ENCODE measurements at places on chromosomes 2 and 18.

DNA sequence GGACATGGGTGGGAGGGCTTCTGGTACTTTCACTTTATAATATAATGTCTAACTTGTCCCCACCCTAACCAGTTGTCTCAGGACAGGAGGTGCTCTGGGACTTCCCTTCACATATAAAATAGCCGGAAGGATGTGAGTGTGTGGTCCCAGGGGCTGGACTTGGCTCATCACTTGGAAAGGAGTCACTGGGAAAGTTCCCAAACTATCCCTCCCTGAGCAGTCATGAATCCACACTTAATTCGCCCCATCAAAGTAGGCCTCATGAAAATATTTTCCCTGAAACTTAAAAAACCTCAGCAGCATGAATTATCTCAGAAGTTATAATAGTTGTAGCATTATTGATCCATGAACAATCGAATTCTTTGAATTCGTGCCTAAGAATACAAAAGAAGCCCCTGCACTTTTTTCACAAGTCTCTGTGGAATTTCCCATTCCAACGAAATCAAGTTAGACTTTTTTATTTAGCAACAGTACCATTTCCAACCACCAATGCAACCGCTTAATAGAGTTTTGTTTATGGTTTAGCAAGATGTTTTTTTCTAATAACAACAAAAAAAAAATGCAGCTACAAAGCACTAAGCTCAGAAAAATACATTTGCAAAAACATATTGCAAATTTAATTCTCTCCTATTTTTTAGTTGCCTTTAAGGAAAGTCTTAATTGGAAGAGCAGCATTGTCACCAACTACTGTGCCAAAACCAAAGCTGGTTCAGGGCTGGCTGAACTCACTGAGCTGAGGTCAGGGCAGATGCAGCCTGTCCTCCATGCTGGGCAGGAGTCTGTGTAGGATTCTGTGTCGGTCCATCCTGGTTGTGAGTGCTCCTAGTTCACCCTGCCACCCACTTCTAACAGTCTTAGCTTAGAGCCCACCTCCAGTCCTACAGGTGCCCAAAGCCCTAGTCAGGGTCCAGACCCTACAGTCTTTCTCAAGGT lies 68.8 kb upstream of the SPTBN1 start:
- DNase-seq: peak; percentile 91

DNA sequence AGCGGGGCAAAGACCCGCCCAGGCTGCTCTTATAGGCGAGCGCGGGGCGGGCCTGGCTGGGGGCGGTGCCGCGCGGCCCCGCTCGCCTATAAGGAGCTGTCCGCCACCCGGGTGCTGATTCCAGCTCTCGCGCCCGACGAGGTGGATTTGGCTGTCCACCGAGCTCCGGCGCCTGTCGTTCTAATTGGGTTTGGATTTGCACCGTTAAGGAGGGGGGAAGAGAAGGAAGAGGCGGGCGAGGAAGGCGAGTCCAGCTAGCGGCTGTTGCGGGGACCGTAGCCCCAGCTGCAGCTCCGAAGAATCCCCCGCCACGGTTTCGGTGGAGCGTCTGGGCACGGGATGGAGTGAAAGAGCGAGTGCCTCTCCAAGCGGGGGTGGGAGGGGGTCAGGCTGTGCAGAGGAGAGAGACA lies at the start of gene CNTNAP5:
Gene CNTNAP5 (plus strand): TSS at position 117 of the 410 bp plus-strand sequence. CDS start 364 bp downstream, outside the sequence.
- peak; percentile 1 for DNase-seq

DNA sequence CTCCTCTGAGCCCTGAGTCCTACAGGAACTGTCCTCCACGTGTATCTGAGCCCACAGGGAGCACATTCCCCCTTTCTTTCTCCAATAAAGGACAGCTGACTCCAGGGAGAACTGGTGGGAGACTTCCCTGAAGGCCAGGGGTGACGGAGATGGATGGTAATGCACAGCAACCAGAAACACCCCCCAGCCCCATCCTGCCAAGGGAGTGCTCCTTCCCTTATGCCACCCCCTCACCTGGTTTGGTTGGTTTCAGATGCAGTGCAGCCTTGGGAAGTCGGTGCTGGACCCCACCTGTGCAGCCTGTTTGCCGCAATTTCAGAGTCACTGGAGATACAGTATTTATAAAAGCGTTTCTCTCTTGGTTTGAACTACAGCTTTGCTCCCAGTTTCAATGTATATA lies 24.0 kb downstream of the GPR55 start:
- no peak for DNase-seq

DNA sequence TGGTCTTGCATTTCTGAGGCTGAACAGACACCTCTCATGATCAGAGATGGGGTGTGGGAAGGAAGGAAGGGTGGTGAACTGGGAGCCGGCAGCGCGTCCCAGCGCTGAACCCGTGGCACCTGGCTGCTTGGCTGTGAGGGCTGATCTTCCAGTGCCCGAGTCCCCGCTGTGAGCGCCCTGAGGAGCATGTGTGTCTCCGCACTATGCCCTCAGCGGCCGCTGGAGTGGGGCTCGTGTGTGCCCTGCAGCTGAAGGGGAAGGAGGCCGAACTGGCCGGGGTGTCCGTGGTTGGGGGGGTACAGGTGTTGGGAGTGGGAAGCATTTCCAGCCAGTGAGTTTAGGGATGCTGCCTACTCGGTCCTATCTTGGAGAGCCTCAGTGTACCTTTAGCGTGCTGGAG lies 82.2 kb downstream of the LDLRAD4 start:
- no peak for DNase-seq

- no peak for DNase-seq
Measured at GRCh38 chr2:104840893-104841585, 12.9 kb upstream of the POU3F3 start.

DNA sequence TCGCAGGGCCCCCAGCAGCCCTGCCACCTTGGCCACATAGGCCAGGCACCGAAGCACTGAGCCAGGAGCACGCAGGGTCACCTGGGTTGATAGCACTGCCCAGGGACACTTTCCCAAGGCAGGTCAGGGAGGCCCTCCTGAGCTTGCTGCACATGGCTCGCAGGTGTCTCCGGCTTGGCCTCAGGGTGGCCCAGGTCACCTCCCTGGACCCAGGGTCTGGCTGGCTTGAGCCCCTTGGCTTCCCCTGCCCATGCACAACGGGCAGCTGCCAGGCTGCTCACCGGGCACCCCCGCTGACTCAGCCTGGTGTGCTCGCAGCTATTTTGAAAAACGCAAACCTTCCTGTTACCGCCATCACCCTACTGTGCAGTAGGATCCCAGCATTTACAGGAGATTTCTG lies 502.3 kb downstream of the EIPR1 start:
- no peak for DNase-seq

DNA sequence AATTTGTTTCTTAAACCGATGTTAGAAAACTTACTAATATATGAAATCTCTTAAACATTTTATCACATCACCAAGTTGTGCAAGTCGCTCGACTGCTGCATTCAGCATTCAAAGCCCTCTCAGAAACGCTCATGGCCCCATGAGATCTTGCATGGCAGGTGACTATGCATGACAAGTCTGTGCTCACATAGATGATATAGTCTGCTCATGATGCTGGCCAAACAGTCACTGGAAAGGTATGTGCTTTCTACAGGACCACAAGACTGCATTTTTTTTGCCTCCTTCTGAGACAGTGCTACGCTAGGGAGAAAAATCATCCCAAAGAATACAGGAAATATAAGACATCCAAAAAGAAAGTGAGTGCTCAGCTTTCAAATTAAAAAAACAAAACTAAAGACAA lies 98.3 kb upstream of the ZBTB14 start:
- peak; percentile 68 for DNase-seq

GRCh38 chr18:57976230-57976773 lies 67.7 kb upstream of the NEDD4L start:
- DNase-seq: no peak

DNA sequence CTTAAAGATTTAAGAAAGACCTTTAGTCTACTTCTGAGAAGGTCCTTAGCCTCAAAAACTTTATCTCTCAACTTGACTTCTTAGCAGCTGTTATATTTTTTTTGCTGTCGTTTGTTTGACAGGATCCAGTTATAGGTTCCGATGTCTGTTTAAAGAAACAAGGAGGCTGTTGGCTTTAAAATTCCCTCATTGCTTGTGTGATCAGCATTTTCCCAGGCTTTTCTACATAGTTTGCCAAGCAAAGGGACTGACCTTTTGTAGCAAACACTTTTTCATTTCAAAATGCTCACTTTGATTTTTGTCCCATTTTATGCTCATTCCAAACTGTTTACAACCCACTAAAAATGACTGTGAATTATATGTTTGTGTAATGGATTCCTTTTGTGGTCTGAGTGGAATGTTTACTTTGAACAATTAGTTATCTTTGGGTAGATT lies 394.9 kb downstream of the ARHGAP15 start:
- peak; percentile 61 for DNase-seq

DNA sequence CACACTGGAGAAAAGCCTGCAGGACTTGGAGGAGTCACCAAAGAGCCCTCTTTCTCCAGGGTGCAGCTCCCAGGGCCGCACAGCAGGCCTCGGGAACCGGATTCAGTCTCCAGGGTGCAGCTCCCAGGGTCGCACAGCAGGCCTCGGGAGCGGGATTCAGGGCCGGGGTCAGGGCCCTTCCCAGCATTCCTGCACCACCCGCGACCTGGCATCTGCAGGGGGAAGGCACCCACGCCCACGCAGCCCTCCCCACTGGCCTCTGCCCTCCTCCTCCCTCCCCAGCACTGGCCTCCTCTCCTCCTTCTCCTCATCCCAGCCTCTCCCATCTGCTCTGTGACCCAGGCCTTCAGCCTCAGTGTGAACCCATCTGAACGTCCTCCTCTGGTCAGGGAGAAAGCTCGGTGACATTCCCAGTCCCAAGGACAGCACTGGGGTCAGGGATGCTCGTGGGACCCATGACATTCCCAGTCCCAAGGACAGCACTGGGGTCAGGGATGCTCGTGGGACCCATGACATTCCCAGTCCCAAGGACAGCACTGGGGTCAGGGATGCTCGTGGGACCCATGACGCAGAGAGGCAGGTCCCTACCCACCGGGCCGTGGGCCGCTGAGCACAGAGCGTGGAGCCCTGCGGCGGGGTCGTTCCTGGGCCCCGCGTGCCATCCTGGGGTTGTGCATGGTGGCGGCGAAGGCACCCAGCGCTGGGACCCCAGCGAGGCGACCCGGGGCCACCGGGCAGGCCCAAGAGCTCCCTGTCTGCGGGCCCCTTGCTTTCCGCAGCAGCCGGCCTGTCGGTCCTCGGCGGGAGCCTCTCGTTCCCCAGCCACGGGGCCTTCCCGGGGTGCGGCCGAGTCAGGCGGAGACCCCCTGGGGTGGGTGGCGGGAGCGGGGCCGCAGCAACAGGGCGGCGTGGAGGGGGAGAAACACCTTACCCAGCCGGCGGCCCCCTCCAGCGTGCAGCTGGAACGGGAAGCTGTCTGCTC lies 550.2 kb upstream of the SALL3 start:
- DNase-seq: no peak

DNA sequence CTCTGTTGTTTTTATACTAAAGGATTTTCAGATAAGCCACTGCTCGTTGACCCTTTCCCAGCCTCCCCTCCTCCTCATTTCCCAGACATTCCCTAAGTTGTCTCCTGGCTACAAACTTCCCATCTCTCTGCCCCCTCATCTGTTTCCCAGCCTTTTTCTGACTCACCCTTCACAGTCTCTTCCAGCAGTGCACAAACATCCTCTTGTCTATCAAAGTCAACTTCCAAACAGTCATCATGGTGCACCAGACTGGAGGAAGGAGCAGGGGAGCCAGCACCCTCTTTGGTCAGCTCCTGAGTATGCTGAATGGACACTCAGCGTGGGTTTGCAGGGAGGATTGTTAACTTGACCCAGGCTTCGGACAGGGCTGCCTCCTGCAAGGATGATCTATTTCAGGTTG lies 26.6 kb upstream of the SPRED2 start:
- peak; percentile 85 for DNase-seq

- DNase-seq: peak; percentile 76
Measured at GRCh38 chr2:135701442-135701841, 40.2 kb upstream of the UBXN4 start.

GRCh38 chr2:105104208-105104731 lies 66.4 kb downstream of the MRPS9 start:
- peak; percentile 81 for DNase-seq

GRCh38 chr2:200681697-200682096 lies 95.9 kb downstream of the AOX1 start:
- DNase-seq: peak; percentile 41

DNA sequence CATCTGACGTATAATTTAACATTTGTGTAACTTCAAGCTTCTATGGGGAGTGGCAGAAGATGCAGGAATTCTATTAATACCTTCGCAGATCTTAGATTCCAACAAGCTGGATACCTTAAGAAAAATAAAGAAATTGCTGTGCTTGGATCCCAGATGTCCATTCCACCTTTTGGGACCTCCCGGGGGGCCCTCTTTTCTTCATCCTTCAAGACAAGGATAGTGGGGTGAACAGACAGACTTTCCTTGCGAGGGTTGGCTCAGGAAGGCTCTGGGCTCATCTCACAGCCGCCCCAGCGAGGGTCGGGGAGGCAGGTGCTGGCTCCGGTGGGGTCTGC lies 509 bp upstream of the RNF144A start:
- DNase-seq: no peak

DNA sequence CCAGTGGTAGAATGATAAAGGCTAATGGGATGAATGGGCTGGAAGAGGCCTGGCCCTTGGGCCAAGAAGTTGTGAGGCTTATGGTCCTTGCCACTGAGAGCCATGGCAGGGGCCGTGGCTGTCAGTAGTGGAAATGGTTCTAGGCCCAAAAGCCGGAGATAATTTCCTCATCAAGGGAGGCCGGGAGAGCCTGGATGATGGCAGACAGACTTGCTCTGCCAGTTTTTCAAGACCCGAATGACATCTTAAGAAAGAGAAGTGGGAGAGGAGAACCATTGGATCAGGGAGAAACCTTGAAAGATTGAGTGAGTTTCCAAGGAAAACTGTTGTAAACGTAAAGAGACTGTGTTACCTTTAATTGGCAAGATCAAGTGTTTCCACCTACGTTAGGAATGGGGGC lies 46.3 kb upstream of the VPS54 start:
- no peak for DNase-seq

DNA sequence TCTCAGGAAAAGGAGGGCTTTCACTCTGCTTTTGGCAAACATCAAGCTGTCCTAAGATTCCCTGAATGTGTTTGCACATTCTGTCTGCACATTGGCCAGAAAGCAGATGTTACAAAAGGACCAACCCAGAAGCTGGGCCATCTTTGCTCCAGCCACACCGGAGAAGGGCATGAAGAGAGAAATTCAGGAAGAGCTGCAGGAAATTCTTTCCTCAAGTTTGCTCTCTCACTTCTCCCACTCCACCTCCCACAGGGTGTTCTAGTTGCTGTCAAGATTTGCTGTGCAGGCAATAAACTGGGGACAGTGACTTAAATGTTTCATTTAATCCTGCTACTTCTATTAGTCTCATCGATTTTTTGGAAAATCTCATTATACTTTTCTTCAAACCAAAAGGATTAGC lies 137.7 kb upstream of the UNC80 start:
- no peak for DNase-seq

- peak; percentile 28 for DNase-seq
Measured at GRCh38 chr2:226410247-226410835, 389.3 kb downstream of the IRS1 start.

GRCh38 chr2:64543008-64543697 lies 19.0 kb downstream of the AFTPH start:
- peak; percentile 5 for DNase-seq

DNA sequence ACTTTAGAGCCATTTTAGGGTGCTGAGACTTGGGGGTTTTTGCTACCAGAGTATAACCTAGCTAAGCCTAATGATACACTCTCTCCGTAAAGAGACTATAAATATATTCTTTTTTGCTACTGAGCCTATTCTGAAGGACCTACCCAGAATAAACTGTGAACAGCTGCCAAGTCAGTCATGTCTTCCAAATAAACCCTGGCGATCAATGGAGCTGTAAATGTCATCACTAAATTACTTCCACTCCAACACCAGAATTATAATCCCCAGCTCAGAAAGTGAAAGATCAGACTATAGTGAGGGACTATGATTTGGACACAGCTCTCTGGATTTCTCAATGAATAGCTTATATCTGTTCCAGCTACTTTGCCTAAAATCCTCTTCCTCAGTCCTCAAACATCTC lies 178.9 kb downstream of the METTL4 start:
- no peak for DNase-seq

- DNase-seq: no peak
Measured at GRCh38 chr2:159211447-159212396, 74.8 kb downstream of the WDSUB1 start.

Data from fibroblast of mammary gland (primary cell).